ENCODE measurements at places on chromosomes 2 and 18.

- DNase-seq: no peak
Observed at GRCh38 chr18:79784071-79784913, 13.4 kb upstream of the KCNG2 start.

- DNase-seq: no peak
Observed at GRCh38 chr2:176669398-176670174, 400.3 kb downstream of the MTX2 start.

DNA sequence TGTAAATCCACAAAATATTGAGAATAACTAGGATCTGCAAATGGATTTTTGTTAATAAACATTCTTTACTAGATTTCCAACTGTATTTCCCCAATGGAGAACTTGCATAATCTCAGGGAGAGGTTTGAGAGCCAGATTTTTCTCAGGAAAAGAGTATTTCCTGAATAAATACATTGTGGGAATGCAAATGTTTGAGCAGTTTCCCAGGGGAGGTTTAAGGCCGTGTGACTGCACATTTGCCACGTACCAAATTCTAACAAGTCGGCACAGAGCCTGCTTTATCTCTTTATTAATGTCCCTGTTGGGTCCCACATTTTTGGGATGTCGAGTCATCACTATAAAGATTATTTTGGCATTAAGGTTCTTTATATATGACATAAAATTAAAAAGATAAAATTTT is 27.0 kb downstream of the TFPI start:
- DNase-seq: no peak

GRCh38 chr2:75595541-75596395 is 35.0 kb upstream of the EVA1A start:
- DNase-seq: no peak

DNA sequence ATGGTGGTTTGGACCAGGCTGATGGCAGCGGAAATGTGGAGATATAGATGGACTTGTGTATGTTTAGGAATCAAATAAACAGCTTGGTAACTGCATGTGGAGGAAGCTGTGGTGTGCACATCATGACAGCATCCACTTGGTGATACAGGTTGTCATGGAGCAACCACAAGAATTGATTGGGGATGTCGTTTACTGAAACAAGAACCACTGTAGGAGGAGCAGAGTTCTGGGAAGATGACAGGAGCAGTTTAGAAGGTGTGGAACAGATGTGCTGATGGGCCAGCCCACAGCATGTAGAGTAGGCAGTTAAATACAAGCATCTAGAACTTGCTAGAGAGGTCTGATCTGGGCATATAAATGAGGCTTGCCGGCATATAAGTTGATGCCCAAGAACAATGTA is 152.4 kb upstream of the SERPINE2 start:
- no peak for DNase-seq

- no peak for DNase-seq
Observed at GRCh38 chr2:132978840-132979239, 308.8 kb upstream of the LYPD1 start.

GRCh38 chr2:170524828-170525565 is 190.1 kb upstream of the SP5 start:
- no peak for DNase-seq

DNA sequence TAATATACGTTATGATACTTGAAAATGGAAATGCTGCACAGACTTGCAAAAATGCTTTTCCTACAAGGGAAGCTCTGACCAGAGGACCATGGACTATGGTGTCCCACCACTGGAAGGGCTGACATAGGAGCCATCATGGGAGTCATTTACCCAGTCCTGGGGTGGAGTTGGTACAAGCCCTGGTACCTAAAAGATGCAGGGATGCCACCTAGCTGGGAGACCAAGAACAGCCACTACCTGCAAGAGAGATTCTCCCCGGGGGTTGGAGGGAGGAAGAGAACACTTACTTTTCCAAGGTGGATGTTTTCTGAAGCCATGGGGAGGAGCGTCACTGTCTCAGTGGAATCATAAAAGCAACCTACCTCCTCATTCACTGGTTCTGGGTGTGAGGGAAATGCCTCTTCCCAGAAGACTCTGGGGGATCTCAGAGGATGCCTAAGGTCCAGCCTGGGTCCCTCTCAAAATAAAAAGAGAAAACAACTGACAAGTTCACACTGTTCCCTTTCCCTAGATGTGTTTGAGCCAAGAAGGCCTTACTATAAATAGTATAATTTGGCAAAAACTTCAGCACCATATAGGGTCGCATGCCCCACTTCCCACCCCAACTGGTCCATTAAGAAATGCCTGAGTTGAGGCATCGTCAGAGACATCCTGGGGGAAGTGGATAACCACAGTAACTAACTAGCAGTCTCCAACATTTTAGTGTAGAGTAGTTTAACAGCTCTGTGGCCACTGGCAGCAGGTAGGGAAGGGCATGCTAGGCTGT is 39.9 kb downstream of the REEP1 start:
- DNase-seq: no peak

DNA sequence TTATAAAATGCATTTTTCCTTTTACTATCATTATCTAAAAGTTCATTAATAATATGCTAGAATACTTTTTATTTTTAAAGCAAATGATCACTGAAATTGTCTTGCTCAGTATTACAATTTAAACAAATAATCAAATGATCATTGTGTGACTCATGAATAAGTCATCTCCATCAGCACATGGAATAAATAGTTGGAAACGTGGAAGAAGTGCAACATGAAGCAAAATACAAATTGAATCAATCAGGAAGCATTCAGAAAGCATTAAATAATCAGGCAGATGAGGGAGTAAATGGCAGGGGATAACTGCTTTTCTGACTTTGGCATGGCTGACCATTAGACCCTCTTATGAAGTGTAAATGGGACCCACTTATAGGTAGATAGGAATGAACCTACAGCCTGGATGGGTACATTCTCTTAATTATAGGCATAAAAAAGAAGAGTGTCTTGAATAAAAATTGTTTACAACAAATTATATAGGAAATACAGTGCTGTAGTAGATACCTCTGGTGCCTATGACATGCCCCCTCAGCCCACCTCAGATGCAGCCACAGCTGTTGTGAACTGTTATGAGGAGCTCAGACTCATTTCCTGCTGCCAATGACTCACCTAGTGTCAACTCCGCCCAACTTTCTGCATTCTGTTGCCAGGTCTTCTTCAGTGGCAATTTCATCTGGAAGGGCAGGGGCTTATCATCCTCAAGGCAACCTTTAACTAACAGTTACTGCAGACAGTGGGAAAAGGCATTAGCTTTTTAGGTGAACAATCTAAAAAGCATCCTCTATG is 936.0 kb downstream of the TRIB2 start:
- no peak for DNase-seq

DNA sequence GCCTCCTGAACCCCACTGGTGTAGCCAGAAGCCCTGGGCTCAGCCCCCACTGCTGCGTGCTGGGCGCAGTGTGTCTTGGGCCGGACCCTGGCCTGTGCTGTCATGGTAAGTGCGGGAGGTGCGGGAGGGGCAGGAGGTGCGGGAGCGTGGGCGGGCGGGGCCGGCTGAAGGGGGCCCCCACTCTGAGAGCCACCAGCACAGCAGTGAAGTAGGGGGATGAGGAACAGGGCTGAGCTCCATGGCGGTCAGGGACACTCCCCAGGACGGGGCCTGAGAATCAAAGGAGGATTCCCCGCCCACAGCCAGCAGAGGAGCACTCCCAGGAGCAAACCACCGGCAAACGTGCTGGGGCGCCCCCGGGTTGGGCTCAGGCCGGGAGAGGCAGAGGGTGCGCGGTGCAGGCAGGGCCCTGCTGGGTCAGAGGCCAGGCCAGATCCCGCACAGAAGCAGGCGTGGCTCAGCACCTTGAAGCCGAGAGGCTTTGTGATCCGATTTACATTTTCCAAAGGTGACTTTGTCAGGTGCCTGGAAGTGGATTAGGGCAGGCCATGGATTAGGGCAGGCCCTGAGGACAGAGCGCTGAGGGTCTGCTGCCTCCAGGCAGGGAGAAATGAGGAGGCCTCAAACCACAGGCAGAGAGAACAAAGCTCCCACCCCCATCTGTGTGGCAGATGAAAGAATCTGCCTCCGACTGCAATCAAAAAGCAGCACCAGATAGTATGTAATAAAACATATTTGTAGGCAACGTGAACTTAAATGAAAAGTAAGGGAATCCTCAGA is 152.0 kb upstream of the RAB6C start:
- no peak for DNase-seq

GRCh38 chr2:238846628-238847418 is 1.1 kb upstream of the TWIST2 start:
- no peak for DNase-seq

GRCh38 chr18:79919089-79919488 is 32.4 kb downstream of the SLC66A2 start:
- peak; percentile 23 for DNase-seq

DNA sequence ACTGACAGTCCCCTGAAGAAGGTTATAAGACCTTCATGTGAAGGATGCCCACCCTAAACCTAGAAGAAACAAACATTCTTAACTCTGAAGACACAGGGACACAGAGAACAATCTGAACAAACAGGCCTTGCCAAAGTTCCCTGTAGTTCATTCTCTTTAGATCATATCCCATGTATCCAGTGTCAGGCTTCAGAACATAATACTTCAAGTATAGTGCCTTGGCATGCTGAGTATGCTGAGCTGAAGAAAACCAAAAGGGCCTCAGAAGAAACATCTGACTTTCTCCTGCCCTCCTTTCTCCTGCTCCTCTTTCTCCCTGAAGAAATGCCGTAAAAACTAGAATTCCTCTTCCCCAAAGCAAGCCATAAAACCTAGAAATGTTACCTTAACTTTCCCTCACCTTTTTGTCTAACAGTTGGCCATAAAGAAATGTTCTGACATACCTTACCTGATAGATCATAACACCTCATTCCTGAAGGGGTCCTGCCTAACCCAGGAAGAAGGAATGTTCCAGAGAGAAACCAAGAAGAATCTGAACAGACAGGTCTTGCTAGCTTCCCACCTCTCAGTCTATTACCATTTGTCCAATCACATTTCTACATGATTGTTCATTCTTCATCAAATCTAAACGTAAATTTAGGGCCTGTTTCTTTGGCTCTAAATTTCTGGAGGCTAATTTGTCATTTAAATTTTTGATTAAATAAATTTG is 160.1 kb upstream of the ZC3H15 start:
- no peak for DNase-seq

- DNase-seq: no peak
Observed at GRCh38 chr18:31661965-31662364, 22.4 kb downstream of the B4GALT6 start.

GRCh38 chr2:203164311-203164935 is 74.4 kb upstream of the CYP20A1 start:
- DNase-seq: no peak

DNA sequence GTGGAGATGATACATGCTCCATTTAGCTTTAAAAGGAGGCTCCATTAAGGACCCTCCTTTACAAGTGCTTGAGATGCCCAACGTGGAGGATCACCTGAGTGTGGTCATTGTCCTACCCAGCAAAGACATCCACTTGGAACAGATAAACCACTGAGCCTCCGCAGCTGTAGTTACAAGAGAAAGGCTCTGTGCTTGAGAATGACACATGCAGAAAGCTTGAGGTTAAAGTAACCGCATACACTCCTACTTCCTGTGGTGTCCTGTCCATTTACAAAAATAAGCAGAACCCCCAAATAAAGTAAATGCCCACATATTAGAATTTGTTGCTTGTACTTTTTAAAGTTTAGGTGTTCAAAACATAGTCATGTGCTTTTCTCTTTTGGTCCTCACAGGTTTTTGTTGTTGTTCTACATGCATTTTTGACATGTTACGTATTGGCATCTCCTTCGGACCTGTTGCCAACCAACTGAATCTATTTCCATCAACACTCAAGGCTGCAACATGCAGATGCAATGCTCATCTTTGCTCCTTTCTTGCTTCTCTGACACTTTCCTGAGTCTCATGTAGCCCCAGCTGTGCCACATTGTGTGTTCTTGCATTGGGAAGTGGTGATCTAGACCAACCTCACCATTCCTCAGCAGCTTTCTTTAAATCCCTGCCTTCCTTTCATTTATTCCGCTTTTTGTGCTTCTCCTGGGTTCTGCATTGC is 56.0 kb downstream of the SERPINB7 start:
- DNase-seq: no peak

DNA sequence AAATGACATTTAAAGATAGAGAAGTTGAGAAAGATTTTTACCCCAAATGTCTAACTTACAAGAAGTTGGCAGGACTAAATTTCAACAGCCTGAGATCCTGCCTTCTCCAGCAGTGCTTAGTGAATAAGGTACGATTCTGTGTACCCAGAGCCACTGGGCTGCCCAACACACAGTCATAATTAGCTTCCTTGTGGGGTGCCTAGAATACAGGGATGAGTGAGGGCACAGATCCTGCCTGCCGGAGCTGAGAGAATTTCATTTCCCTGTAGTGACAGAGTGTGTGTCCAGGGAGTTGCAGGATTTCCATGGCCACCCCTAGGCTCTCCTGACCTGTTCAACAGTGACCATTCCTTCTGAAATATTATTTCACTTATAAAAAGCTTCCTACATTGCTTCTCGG is 27.0 kb downstream of the GREB1 start:
- no peak for DNase-seq

DNA sequence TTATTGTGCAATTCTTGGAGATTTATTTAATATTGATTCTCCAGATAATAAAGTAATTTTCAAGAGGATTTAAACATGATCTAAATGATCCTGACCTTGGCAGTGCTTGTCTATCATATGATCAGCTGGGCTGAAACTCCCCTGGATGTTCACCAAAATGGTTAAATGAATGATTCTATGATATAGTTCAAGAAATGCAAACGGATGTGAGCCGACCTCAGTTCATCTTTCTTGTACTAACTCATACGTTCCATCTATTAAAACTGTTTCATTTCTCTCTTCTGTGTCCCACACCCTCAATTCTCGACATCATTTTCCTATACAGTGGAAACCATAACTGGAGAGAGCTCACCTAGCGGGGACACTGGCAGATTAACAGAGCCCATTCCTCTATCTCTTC is 281.7 kb upstream of the CCDC68 start:
- DNase-seq: no peak

GRCh38 chr2:101400506-101401325 is 13.4 kb upstream of the CREG2 start:
- DNase-seq: no peak

GRCh38 chr18:5294457-5295230 is 882 bp downstream of the ZBTB14 start:
- DNase-seq: peak; percentile 81

GRCh38 chr2:63488118-63488713 is 100.1 kb downstream of the WDPCP start:
- DNase-seq: no peak

GRCh38 chr18:62844850-62845643 is 129.7 kb downstream of the PHLPP1 start:
- DNase-seq: peak; percentile 42

- DNase-seq: no peak
Observed at GRCh38 chr2:74372674-74373073, 7.4 kb downstream of the DCTN1 start.

GRCh38 chr2:153360239-153360638 is 118.3 kb downstream of the RPRM start:
- DNase-seq: no peak

- no peak for DNase-seq
Observed at GRCh38 chr2:77867146-77867545, 345.0 kb upstream of the LRRTM4 start.

Measured in activated T-cell treated with anti-CD3 and anti-CD28 coated beads, Interleukin-2, amount 50 U/mL, for 24 hours (primary cell).